ENCODE measurements at places on chromosomes 16 and 17.

- DNase-seq: no peak
Observed at GRCh38 chr17:63275971-63276745, 169.9 kb downstream of the CYB561 start.

- no peak for DNase-seq
Observed at GRCh38 chr17:33112763-33113162, 121.1 kb downstream of the SPACA3 start.

GRCh38 chr17:79354173-79354820 lies 256.6 kb downstream of the RBFOX3 start:
- DNase-seq: no peak

- peak; percentile 53 for DNase-seq
Observed at GRCh38 chr16:78249832-78250231, 150.4 kb downstream of the WWOX start.

- no peak for DNase-seq
Observed at GRCh38 chr17:4837471-4838308, 4.5 kb downstream of the MINK1 start.

Measured in DMS53 (cell line).